ENCODE measurements at places on chromosomes 5 and 9. TPM values are rescaled to one million over a fixed set of nuclear protein-coding genes. Genes with fewer than 3 reads are reported as not detected.

The JAK2 gene
- total RNA-seq, result 90.0 TPM

DNA sequence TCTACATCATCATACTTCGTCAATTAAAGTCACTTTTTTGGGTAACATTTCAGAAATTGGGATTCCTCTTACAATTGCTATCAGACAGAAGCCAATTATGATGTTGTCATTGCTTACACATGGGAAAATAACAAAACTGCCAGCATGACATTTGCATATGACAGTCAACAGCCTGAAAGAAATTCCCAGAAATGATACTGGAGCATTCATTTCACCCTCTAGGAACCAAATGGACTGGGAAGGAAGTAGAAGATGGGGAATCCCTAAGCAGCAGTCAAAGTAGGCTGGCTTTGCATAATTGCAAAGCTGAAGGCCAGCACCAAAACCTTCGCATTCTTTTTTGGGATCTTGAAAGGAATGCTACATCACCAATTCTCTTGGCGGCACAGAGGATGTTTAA lies 10.7 kb downstream of the HMGCS1 start:
- DNase-seq, result no peak

The ACOT12 gene
- not detected for total RNA-seq

GRCh38 chr5:97544240-97544639 lies 361.2 kb upstream of the RIOK2 start:
- no peak for DNase-seq

The ANKRD20A1 gene
- total RNA-seq, result 1.4 TPM

The WDR38 gene
- total RNA-seq, result not detected

DNA sequence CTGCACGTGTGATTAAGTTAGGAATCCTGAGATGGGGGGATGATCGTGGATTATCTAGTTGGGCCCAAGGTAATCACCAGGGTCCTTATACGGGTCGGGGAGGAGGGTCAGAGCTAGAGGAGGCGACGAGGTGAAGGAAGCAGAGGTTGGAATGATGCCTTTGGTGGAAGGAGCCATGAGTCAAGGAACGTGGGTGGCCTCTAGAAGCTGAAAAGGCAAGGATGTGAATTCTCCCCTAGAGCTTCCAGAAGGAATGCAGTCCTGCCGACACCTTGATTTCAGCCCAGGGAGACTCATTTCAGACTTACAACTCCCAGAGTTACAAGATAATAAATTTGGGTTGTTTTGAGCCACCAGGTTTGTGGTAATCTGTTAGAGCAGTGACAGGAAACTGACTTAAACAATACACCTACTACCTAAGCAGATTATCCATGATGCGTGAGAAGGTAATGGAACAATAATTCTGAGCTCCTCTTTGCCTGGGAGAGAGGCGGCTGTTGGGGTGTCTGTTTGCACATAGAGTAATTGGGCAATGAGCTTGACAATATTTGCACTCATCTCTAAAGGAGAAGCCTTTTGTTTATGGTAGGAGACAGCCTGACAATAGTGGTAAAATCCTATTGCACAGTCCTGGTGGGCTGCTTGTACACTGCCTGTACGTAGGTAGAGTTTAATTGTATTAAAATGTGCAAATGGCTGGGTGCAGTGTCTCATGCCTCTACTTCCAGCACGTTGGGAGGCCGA lies 129.3 kb upstream of the IER5L start:
- no peak for DNase-seq

- no peak for DNase-seq
Measured at GRCh38 chr9:12798066-12798770, 23.4 kb downstream of the LURAP1L start.

All from thoracic aorta (tissue), 2 donors.